ENCODE measurements at places on chromosomes 16 and 17. TPM values are rescaled to one million over a fixed set of nuclear protein-coding genes. Genes with fewer than 3 reads are reported as not detected.

DNA sequence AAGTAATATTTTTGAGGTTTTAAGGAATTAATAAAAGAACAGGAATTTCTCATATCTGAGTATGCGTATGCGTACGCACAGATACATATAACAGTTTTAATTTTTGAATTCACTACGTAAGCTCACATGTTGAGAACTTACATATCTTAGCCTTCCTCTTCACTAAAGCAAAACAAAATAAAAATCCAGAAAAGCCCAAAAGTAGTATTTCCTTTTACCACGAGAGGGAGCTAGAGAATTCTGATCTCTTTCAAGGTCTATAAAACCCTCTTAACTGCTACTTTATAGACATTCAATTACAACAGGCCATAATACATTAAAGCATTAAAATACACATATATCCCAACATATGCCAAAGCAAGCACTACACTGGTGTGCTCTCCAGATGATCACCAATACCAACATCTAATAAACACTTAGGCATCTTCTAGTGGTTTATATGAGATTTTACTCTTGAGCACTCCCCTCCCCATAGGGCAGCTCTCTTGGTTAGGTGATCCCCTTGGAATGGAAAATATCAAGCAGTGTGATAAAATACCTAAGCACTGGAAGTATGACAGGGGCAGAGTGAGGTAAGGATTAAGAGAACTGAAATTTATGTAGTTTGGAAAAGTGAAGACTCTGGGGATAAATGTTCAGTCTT is 94.0 kb downstream of the SKAP1 start:
- DNase-seq, result no peak

DNA sequence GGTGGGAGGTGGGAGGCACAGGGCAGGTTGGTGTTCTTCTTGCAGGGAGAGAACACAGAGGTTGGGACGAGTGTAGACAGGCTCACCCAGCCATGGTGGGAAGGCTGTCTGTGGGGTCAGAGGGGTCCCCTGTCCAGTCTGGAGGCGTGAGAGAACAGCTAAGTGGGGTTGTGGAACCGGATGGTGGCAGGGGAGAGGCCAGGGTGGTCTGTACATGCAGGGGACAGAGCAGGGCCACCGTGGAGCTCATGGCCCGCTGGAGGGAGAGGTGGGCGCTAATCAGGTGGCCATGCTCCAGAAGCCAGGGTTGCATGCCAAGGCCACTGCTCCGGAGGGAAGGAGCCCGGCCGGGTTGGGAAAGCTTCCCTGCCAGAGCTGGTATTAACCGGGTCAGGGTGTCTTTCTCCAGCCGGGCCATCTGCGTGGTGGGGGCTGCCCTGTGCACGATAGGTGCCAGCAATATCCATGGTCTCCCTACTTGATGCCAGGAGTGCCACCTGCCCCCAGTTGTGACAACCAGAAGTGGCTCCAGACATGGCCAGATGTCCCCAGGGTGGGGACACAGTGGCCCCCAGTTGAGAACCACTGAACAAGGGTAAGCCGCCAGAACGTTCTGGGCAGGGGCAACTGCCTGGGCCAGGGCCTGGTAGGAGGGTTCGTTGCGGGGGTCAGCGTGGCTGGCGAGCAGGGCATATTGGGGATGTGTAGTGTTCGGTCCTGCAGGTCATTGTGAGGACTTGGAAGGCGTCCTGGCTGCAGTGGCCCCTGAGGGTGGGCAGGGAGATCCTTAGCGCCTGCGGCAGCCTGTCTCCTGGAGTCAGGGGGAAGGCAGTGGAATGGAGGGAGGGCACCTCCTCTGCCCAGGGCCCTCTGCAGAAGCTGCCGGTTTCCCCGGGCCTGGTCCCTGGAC is 5.1 kb downstream of the SNN start:
- peak; percentile 48 for DNase-seq

- no peak for DNase-seq
Observed at GRCh38 chr17:80720610-80721577, 176.3 kb downstream of the RPTOR start.

GRCh38 chr17:77491921-77492445 is 351.2 kb downstream of the SEC14L1 start:
- DNase-seq, result peak; percentile 41

DNA sequence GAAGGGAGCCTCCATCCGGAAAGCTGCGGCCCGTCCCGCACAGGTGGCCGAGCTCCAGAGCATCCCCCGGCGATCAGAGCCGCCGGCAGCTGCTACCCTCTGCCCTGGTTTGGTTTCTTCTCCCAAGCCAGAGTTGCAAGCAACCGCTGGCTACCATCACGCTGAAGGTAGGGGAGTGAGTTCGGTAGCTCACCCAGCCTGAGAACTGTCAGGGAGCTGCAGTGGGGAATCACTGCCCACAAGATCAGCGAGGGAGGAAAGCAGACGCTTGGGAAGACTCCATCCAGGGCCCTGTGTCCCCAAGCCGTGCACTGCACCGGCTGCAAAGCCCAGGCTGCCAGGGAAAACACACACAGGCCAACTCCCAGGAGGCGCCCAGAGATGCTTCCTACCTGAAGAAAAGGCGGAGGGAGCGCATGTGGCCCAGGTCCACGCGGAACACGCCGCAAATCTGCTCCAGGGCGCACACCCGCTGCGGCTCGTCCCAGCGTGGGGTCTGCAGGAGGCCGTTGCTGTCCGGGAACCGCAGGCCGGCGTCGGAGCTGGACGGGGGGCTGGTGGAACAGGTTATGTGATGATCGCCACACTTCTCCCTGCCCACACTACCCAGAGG is 83.3 kb downstream of the TBC1D16 start:
- DNase-seq, result no peak

DNA sequence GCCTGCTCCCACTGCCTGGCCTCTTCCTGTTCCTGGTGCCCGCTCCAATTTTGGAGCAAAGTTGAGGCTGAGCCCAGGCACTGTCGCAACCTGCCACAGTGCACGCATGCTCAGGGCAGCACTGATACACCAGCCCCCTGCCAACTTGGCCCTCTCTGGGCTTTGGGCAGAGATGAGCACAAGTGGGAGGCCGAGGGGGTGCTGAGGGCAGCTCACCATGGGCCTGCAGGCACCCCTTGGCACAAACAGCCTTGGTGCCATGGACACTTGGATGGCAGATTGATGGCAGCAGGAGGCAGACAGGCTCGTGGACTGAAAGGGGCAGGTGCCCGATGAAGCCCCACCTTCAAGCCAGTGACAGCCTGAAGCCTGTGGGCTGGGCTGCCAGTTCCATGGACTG is 42.9 kb downstream of the PIGL start:
- DNase-seq, result no peak

DNA sequence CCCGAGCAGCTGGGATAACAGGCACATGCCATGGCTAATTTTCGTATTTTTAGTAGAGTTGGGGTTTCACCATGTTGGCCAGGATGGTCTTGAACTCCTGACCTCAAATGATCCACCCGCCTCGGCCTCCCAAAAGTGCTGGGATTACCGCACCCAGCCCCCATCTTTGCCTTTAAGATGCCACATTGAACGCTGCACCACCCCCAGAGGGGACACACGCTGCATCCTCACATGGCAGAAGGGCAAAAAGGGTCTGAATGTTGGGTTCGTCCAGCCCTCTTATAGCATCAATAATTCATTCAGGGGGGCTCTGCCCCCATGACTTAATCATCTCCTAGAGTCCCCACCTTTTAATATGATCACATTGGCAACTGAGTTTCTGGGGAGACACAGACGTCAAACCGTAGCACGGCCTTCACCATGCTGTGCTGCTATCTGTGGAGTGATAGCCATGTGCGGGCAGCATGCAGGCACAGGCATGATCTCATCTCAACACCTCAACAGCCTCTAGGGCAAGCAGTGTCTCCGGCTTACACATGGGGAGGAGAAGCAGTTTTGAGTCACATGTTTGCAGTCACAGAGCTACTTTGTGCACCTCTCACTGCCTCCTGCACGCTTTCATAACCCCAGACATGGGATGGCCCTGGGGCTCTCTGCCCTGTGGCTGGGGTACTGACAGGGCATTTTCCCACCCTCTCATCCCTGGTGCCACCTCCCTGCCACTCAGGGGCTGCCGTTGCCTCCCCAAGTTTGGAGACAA is 30.0 kb downstream of the IL21R start:
- no peak for DNase-seq

DNA sequence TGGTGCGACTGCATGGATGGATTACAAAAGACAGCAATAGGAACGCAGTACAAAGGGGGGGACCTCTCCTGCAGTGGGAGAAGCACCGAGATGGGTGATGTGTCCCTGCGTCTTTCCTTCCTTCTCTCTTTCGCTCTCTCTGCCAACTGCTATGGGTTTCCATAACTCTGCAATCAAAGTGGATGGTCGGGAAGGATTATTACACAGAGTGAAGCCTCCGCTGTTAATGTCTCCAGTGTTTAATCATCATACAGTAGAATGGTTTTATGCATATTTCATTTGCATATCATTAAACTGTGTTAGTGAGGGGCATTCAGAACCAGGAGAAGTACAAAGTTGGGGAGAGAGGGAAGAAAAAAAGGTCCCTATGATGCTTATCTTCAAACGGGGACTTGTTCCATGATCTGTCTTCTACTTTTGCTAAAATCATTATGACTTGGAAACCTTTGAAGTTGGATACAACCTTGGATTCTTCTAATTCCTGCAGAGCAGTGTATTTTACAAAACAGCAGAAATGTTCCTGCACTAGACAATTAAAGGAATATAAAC is 255.9 kb upstream of the PMFBP1 start:
- DNase-seq, result no peak

DNA sequence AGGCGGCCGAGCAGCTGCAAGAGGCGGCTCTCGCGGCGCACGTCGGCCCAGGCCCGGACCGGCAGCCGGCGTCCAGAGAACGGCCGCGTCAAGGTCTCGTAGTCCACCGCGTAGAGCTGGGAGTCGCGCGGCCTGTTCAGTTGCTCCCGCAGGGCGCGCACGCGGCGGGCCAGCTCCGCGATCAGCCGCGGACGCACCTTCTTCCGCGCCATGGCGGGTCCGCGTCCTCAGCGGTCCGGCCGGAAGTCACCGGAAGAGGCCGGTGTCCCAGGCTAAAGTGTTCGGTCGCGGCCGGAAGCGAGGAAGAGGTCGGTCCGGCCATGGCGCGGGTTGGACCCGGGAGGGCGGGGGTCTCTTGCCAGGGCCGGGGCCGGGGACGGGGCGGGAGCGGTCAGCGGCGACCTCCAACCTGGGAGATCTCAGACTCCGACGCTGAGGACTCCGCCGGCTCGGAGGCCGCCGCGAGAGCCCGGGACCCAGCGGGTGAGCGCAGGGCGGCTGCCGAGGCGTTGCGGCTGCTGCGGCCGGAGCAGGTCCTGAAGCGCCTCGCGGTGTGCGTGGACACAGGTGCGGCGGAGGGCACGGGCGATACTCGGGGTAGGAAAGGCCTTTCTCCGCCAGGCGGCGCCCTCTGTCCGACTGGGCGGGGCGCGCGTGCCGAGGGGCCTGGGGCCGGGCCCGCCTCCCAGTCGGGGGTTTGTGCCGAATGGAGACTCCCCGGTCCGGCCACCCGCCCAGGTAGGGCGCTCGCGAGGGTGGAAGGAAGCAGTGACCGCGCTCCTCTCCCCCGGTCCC is at the start of gene MRPS34:
Gene MRPS34, minus strand, starts transcription at position 227 of the 795 bp plus-strand sequence. Its CDS starts 15 bp downstream, at position 212.
- peak; percentile 95 for DNase-seq

- no peak for DNase-seq
Observed at GRCh38 chr17:29575511-29576213, 7.2 kb downstream of the TP53I13 start.

DNA sequence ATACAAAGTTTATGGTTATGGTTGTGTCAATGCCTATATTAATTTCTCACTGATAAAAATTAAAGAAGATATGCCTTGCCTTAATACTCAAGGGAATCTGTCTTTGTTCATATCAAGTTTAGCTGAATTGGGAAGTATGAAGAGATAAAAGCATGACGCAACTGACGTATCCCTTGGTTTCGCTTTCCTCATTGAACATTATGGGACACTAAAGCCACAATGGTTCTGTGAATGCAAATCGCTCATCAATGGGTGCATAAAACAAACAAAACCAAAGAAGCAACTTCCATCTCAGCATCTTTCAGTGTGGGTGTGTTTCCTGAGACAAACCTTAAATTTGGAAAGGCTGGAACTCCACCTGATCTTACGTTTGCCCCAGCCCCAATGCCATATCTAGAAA is 108.2 kb downstream of the NPIPB5 start:
- no peak for DNase-seq

GRCh38 chr16:74107795-74108610 is 188.6 kb upstream of the PSMD7 start:
- peak; percentile 91 for DNase-seq

NPTX1 gene
- 1.5 TPM for total RNA-seq

MT1H gene
- total RNA-seq, result 2.2 TPM

MYH1 gene
- not detected for total RNA-seq

CEP20 gene
- total RNA-seq, result 27.7 TPM

KRT27 gene
- not detected for total RNA-seq

EFNB3 gene
- total RNA-seq, result 13.4 TPM
